ENCODE measurements at places on chromosomes 5 and 9.

GRCh38 chr9:136613824-136614371 lies 48.8 kb upstream of the EGFL7 start:
- DNase-seq, result no peak

GRCh38 chr5:17182981-17183380 lies 34.5 kb upstream of the BASP1 start:
- DNase-seq, result no peak

- no peak for DNase-seq
Observed at GRCh38 chr5:137753691-137754187, 424 bp downstream of the HNRNPA0 start.

DNA sequence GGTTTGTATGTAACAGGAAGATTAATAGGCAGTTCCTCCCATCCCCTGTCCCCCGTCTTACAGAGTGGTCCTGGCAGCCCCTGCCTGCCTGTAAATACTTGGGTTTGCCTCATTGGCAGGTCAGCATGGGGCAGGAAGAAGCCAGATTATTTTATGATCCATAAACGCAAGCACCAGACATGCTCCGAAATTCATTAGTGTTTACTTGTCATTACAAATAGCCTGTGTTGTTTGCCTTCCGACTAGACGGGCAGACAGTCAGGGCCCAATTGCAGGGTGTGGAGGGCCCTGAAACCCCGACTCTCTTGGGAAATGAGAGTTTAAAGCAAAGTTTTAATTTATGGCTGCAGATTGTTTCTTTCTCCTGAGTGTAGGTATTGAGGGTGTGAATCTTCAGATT lies 97.2 kb downstream of the RALGPS1 start:
- no peak for DNase-seq

- DNase-seq, result no peak
Observed at GRCh38 chr9:2992427-2992826, 148.5 kb upstream of the PUM3 start.

GRCh38 chr5:96703384-96703920 lies 41.3 kb downstream of the CAST start:
- DNase-seq, result no peak

DNA sequence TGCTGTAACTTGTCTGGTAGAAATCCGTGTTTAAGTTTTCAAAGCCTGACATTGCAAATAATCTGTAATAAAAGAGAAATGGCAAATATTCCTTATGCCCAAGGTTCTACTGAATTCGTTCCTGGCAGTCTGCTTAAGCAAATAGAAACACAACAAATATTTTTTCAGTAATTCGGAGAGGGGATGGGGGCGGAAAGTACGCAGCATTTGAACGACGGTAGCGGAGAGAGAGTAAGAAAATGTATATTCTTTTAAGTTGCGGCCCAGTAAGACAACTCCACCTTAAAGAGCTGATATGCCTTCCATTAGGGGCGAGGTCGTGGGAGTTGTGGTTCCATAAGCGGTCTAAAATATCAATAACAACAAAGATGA lies 569 bp downstream of the YIPF5 start:
- no peak for DNase-seq

DNA sequence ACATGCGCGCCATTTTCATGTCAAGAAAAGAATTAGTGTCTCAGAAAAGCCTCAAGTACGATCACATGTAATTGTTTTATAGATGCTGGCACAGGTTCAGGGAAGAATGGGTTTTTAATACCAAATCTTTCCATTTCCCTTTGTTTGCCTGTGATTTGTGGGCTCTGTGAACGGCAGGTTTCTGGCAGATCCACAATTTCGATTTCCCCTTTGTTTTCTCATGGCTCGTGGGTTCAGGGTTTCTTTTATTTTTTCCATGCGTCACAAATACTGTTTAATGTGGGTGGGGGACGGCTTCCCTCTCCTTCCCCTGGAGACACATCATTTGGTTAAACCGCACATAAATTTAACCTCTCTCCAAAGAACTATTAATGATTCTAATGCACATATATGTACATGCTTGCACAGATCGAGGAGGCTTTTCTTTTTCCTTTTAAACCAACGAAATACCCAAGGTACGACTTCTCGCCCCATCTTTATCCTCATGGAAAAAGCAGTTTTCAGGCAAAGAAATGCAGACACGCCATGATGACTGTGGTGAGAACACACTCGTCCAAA lies 195.9 kb downstream of the SLIT3 start:
- no peak for DNase-seq

DNA sequence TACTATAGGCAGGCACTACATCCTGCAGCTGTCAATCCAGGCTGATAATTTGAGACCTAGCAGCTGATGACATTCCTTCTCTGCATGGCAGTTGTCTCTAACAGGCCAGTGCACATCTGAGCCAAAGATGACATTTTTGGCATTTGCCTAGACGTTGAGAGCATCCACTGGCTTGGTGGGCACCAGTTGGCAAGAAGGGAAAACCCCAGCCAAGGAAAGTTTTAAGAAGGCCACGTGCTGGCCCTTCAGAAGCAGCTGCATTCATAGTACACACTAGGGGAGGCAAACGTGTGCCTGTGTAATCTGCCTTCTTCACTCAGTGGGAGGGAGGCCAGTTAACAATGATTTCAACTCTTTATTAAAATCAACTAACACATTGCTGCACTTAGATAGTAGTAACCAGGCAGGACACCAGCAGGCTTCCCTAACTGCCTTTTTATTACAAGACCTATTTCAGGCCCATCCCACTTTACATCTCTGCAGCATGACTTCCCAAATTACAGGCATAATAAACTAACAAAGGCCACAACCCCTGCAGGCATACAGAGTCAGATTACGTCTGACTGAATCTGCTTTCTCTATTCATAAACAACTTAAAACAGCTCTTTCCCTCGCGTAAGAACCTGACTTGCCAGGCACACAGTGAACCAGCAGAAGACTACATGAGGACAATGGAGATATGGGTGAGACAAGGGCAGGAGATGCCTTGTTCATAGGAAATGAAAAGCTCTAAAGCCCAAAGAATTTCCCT lies 576.3 kb downstream of the PDE4D start:
- no peak for DNase-seq

- DNase-seq, result no peak
Observed at GRCh38 chr5:157076558-157076957, 17.6 kb upstream of the HAVCR1 start.

DNA sequence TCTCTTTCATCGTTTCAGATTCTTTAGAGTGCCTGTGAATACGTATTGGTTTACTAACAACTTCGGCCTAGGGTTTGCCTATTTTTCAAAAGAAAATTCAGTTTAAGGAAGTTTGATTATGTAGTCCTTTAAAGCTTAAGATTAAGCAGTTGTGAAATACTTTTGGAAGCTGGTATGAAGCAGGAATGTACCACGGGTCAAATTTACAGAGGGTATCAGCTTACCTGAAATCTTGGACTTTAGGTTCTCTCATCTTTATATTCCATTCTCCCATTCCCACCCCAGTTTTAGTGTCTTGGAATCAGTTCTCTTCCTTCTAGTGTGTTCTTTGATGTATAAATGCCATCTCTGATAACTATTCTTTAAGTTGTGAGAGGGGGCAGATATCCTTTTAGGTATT lies 53.2 kb downstream of the IQGAP2 start:
- DNase-seq, result no peak

DNA sequence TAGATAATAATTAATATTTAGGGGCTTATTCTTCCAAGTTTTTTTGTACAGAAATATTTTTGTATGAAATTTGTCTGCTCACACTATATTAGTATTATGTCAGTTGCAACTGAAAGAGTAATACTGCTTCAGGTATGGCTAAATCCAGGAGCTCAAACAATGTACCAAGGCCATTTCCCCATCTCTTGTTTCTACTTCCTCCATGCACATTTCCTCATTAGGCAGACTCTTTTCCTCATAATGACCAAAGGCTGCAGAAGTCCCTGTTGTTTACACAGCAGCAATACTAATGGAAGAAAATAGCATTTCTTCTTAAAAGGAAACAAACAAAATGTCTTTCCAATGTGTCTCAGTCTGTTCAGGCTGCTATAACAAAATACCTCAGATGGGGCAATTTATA lies 9.2 kb upstream of the OTULINL start:
- no peak for DNase-seq

Measured in SHP77 (cell line).